ENCODE measurements at places on chromosomes 1 and 21. TPM values are rescaled to one million over a fixed set of nuclear protein-coding genes. Genes with fewer than 3 reads are reported as not detected.

GRCh38 chr1:207055386-207056001 lies 2.4 kb downstream of the PFKFB2 start:
- peak; percentile 48 for DNase-seq

GRCh38 chr1:183304440-183305107 lies 113.6 kb downstream of the NMNAT2 start:
- DNase-seq: no peak

DNA sequence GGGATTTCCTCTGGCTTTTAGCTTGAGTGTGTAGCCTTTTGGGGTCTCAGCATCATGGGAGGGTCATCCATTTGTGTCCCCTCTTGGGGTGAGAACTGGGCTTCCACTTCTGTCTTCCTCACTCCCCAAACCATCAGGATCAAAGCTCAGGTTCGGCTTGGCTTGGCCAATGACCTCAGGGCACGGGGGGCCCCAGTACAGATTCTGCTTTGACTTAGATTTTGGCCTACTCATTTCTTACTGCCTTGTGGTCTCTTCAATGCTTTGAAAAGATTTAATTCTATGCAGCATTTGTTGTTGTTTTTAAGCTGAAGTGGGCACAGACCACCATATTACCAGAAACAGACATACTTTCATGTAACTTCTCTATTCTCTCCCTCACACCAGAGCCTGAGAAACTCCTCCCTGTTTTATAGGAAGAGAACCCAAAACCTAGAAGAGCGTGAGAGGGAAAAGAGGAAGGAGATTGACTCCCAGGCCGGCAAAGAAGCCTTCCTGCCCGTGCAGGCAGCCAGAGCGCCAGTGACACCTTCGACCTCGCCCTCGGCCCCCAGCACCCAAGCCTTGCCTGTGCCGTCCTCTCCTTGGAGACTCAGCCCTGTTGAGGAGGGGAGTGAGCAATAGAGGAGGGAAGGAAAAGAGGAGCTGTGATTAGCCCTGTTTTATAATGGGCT lies 1.9 kb upstream of the S100A3 start:
- peak; percentile 2 for DNase-seq

- peak; percentile 77 for DNase-seq
These were observed 11.3 kb upstream of the RIPK4 start for GRCh38 chr21:41777951-41778815.

- peak; percentile 16 for DNase-seq
These were observed 383.7 kb upstream of the CAMK1G start for GRCh38 chr1:209199822-209200221.

- DNase-seq: peak; percentile 7
These were observed 314.0 kb downstream of the LMO4 start for GRCh38 chr1:87642581-87643221.

GRCh38 chr1:28308750-28309149 lies 20.1 kb upstream of the MED18 start:
- no peak for DNase-seq

DNA sequence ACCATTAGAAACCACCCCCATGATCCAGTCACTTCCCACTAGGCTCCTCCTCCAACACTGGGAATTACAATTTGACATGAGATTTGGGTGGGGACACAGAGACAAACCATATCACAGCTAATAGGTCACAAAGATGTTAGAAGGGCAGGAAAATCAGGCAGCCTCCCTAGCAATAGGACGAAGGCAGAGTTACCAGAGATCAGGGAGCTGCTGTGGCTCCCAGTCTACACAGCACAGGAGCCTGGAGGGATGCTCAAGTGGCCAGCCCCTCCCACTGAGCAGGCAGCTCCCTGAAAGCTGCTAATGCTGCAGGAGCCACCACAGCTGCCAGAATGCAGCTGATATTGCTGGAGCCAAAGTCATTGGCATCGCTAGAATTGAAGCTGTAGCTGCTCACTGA lies 51.0 kb downstream of the CR1L start:
- DNase-seq: no peak

GRCh38 chr1:41745022-41745421 lies 173.7 kb downstream of the HIVEP3 start:
- DNase-seq: no peak

- DNase-seq: no peak
These were observed 58.3 kb upstream of the FASLG start for GRCh38 chr1:172600615-172601014.

DNA sequence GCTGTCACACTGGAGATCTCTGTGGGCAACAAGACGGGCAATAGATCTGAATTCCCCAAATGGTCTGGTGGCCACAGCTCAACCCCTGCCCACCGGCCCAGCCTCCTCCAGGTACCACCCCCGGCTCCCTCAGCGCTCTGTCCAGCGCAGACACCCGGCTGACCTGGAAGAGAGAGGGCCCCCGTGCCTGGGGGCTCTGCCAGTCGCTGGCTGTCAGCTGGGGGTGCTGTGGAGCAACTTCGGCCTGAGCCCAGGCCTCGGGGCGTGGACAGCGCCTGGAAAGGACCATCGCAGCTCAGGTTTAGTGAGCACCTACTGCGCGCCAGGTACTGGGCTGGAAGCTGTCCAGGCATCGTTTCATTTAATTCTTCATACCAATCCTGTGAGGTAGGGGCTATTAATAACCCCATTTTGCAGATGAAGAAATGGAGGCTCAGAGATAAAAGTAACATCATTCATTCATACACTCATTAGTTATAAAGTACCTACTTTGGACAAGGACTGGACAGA lies 51.0 kb downstream of the AHDC1 start:
- DNase-seq: no peak

DNA sequence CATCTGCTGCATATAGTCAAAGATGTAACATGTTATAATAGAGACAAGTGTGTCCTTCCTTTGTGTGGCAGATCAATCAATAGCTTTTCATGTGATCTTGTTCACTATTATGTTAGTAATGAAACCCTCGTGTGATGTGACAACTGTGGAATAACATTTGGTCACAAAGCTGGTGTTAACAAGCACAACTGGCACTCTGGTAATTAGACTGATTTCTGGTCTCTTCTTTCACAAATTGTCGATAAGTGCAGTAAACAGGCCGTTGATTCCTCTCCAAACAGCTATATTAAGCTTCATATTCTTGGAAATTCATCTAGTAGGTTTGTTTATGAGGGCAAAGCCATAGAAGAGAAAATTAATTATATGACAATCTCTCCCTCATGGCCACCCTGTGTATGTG lies 616.7 kb upstream of the PTBP2 start:
- no peak for DNase-seq

DNA sequence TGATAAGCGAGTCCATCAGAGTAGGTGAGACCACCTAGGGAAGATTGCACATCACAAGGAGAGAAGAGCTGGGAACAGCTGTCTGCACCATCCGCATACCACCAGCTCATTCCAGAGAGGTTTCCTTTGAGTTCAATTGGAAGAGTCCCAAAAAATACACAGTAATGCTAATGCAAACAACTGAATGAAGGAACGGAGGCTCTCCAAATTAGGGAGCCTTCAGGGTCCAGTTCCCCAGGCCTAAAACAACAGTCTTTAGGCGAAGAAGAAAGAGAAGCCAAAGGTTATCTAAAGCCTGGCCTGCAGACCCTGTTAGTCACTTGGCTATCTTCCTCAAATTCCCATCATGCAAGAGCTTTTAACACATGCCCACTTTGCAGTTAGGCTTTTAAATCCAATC lies 246.4 kb downstream of the PBX1 start:
- no peak for DNase-seq

GRCh38 chr1:166905136-166905535 lies 29.1 kb upstream of the TADA1 start:
- DNase-seq: no peak

GRCh38 chr1:197029749-197030148 lies 37.3 kb downstream of the F13B start:
- no peak for DNase-seq

GRCh38 chr1:24556414-24556795 lies 518 bp downstream of the NCMAP start:
- no peak for DNase-seq

- no peak for DNase-seq
These were observed 18.3 kb downstream of the IFI44 start for GRCh38 chr1:78667939-78668338.

DNA sequence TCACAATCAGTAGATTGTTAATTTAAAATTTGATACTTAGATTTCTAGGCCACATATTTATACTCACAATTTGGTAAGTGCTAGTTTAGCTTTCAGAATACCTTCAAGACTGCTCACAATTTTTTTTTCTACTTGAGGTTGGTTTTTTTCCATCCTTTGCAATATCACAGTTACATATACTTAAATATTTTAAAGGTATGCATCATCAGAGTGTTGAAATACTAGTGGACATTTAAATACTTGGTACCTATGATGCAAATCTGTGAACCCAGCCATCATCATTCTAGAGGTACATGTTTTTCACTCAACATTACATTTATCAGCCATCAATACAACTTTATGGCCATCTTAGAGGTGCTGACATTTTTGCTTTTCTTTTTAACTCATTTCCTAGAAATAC lies 6.2 kb upstream of the LRRC40 start:
- DNase-seq: no peak

- DNase-seq: peak; percentile 63
These were observed 63.5 kb downstream of the AGPAT3 start for GRCh38 chr21:43928222-43929125.

- no peak for DNase-seq
These were observed 46.8 kb upstream of the BARHL2 start for GRCh38 chr1:90763930-90764329.

GRCh38 chr1:62342270-62342669 lies 23.0 kb upstream of the KANK4 start:
- no peak for DNase-seq

- no peak for DNase-seq
These were observed 63.7 kb downstream of the NAV1 start for GRCh38 chr1:201602413-201603265.

DNA sequence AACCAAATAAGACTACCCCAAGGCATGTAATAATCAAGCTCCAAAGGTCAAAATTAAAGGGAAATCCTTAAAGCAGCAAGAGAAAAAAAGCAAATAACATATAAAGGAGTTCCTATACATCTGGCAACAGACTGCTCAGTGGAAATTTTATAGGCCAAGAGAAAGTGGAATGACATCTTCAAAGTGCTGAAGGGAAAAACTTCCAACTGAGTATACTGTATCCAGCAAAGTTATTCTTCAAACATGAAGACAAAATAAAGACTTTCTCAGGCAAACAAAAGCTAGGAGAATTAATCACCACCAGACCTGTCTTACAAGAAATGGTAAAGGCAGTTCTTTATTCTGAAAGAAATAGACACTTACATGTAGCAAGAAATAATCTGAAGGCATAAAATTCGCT lies 45.0 kb upstream of the SLC44A5 start:
- no peak for DNase-seq

GRCh38 chr1:91511386-91511785 lies 10.7 kb downstream of the CDC7 start:
- peak; percentile 15 for DNase-seq

- DNase-seq: no peak
These were observed 1470.7 kb upstream of the PRMT6 start for GRCh38 chr1:105585791-105586190.

DNA sequence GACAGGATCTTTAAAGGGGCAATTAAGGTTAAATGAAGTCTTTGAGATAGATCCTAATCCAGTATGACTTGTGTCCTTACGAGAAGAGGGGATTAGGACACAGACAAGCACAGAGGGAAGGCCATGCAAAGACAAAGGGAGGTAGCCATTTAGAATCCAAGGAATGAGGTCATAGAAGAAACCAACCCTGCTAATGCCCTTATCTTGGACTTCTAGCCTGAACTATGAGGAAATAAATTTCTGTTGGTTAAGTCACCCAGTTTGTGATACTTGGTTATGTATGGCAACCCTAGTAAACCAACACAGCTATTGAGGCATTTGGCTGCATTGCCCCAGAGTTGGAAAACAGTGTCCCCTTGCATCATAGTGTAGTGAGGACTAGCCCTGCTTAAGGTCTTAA lies 121.3 kb downstream of the MAST2 start:
- DNase-seq: peak; percentile 14

DNA sequence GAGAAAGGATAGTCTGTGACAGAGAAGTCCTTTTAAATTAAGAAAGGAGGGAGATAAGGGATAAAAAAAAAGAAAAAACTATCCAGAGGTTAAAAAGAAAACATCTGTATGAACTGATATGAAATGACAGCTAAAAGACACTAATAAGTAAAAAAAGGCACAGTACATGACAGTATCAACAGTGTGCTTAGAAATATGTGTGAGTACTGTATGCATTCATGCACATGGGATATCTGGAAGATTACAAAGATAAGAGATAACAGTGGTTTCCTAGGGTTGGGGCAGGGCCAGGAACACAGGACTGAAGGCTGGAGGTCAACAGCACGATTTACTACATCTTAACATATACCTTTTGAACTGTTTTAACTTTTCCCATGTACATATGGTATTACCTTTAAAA lies 13.3 kb downstream of the PTP4A2 start:
- peak; percentile 23 for DNase-seq

- no peak for DNase-seq
These were observed 219.8 kb upstream of the DUSP10 start for GRCh38 chr1:221961532-221962292.

DNA sequence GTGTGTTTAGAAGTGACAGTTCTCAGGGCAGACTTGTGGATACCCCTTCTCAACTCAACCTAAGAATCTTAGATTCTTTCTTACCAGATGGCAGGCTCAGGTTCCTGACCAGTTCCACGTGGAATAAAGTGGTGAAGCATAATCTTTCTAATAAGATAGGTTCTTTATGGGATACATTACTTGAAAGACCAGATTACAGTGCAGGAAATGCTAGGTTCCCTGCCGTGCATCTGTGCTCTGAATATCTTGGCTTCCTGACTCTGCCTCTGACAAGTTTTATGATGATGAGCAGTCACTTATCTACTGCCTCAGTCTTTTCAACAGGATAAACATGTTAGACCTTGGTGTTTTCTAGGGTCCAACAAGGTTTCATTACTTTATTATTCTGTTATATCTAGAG lies 207.9 kb upstream of the CACYBP start:
- DNase-seq: no peak

DNA sequence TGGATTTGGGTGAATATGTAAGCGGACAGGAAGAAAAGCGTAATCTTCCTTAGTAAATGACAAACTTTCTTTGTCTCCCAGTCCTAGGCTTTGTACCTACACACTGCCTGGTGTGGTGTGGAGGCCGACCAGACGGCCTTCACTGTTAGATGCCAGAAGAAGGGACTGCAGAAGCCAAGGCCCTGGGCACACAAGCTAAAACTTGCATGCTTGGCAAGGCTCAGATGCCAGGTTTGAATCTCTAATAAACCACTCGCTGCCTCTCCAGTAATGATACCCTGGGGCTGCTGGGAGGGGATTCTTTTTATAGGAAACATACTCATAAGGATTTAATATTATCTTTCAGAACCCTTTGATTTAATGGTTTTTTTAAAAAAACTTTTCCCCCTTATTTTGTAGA lies 263.8 kb downstream of the PTPRC start:
- DNase-seq: no peak

WLS gene
- 63.3 TPM for polyA plus RNA-seq

C4BPB gene
- 0.48 TPM for polyA plus RNA-seq

VANGL1 gene
- 9.9 TPM for polyA plus RNA-seq

FAM151A gene
- 2.8 TPM for polyA plus RNA-seq

TRPM2 gene
- 2.2 TPM for polyA plus RNA-seq

RIPPLY3 gene
- polyA plus RNA-seq: 0.24 TPM

GNAT2 gene
- polyA plus RNA-seq: not detected

TATDN3 gene
- polyA plus RNA-seq: 7.8 TPM

PFKFB2 gene
- 37.2 TPM for polyA plus RNA-seq

ECM1 gene
- polyA plus RNA-seq: 4.6 TPM

CFHR2 gene
- polyA plus RNA-seq: not detected

CAMK1G gene
- 0.63 TPM for polyA plus RNA-seq

RIMKLA gene
- polyA plus RNA-seq: 0.78 TPM

OR2AJ1 gene
- not detected for polyA plus RNA-seq

RORC gene
- polyA plus RNA-seq: 8.7 TPM

NPHP4 gene
- polyA plus RNA-seq: 11.4 TPM

RSPH1 gene
- polyA plus RNA-seq: 6.0 TPM
